ENCODE measurements at places on chromosomes 4 and X.

DNA sequence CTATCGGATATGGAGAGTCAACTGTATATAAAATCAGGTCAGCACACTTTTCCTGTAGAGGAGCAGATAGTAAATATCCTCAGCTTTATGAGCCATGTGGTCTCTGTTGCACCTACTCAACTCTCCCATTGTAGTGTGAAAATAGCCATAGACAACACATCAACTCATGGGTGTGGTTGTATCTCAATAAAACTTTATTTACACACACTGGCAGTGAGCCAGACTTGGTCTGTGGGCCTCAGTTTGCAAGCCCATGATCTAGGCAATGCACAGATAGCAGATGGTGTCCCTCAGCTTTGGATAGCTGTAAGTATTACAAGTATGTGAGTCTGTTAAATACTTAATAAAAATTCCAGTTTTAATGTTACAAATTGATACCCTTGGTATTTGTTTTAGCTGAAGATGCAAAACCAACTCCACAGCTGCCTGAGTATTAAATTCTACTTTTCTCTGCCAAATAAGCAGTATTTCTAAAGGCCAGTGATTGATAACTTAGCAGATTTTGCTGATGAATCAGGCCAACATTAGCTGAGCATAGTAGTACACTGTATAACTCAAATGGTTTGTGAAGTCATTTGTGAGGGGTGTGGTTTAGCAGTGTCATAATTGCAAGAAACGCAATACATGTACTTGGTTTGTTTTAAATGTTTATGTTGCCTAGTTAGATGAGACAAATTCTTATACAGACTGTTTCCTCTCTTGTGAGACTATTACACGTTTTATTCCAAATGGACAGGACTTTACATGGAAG lies 87.3 kb downstream of the GPR143 start:
- DNase-seq: no peak

- no peak for DNase-seq
Measured at GRCh38 chrX:8404471-8404870, 60.2 kb upstream of the VCX3B start.

DNA sequence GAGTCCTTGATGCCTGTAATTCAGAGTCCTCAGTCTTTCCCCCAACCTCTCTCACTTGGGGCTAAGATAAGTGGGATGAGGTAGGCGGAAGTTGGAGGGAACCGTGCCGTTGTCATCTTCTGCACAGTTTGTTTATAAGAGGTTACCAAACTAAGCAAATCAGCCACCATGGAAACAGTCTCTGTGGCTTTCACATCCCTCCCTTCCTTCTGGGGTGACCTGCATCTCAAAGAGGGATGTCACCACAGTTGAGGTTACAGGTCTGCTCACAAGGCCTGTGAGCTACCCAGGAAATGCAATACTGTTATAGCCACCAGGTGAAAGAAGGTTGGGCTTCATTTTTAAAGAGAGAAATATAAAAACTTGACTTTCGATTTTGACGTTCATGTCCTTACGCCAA lies 26.3 kb downstream of the RTL5 start:
- no peak for DNase-seq

- DNase-seq: peak; percentile 66
Measured at GRCh38 chrX:8971116-8971515, 62.8 kb downstream of the FAM9B start.

DNA sequence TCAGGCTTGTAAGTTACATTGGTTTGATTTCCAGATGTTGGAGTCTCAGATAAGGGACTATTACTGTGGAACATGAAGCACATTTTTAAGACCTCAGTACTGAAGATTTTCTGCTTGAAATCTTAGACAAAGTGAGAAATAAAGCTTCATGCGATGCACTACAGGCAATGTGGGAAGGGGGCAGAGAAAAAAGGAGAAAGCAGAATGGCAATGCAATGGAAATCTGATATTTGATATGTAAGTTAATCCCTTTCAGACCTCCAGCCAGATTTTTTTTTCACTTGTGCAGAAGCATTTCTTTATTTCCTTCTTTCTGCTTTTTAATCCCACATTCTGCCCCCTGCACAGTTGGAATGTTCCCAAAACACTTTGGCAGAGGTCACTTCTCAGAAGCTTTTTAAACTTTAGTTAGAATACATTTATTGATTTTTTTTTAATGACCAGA lies 174.3 kb downstream of the ADGRL3 start:
- DNase-seq: no peak

DNA sequence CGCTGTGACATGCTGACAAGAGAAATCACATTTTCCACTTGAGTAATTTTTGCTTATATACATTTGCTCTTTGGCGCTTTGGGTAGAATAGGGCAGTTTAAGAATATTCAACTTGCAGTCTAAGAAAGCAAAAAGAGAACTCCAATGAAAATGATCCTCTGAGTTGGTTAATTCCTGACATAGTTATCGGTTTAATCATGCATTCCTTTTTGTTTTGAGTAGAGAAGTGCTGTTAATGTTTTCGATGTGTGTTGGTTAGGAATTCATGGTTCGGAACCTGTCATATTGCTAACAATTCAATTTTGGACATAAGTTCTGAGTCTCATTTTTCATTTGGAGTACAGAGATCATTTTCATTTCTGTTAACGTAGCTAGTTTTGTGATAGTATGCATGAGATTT lies 700.6 kb upstream of the PITX2 start:
- peak; percentile 65 for DNase-seq

GRCh38 chr4:121651597-121651996 lies 45.2 kb downstream of the ANXA5 start:
- DNase-seq: no peak

DNA sequence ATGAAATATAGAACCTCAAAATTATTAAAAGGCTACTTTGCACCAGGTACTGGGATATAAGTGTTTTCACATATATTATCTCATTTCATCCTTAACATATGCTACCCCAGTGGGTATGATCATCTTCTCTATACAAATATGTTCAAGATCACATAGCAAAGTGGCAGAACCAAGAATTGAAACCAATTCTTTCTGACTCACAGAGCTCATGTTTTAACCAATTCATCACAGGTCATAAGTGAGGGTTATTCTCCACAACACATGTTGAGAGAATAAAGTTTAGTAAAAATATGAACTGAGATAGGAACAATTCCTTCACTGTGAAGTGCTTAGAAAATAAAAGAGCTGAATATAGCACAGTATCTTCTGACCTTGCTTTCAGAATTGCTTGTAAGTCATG lies 442.9 kb upstream of the RASGEF1B start:
- DNase-seq: no peak

DNA sequence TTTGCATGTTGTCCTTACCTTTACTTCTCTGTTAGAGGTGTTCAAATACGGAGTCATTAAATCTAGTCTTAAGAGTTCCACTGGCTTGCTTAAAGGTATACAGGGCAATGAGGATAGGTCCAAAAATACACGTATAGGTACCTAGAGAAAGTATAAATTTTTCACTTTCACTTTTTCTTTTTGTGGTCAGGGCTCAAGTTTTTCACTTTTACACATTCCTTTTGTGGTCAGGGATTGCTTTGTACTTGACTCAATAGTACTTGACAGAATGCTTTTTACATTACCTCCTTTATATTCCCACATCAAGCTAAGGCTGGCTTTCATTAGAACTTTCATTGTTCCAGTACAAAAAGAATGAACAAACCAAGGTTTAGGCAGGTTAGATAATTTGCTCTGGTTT lies 21.7 kb downstream of the TMEM184C start:
- DNase-seq: no peak

GRCh38 chr4:82382751-82383150 lies 9.0 kb upstream of the HNRNPD start:
- no peak for DNase-seq

GRCh38 chrX:151004085-151004484 lies 20.9 kb downstream of the HMGB3 start:
- DNase-seq: peak; percentile 25

DNA sequence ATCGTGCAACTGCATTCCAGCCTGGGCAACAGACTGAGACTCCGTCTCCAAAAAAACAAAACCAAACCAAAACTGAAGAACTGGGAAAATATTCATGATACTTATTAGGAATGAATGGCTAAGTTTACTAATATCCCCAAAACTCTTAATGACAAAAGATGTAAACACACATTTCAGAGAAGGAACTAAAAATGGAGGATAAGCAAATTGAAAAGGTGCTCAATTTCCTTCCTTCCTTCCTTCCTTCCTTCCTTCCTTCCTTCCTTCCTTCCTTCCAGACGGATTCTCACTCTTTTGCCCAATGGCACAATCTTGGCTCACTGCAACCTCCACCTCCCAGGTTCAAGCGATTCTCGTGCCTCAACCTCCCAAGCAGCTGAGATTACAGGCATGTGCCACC lies 44.4 kb upstream of the CDKN2AIP start:
- no peak for DNase-seq

DNA sequence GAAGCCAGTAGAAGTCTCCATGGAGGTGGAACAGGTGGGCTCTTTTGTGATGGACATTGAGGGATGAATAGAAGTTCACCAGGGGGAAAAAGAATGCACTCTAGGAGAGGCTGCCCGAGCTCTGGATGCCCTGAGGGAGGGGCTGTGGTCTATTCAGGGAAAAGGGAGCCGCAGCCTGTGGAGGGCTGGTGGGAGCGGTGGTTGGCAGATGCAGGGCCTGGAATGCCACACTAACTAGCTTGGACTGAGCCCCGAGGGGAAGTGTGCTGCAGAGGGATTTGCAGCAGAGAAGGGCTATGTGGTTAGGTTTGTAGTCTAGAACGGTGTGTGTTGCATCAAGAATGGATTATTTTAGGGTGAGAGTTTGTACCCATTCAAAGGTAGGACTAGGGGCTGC lies 29.5 kb upstream of the PSAPL1 start:
- no peak for DNase-seq

GRCh38 chrX:54415534-54416350 lies 24.5 kb upstream of the TSR2 start:
- no peak for DNase-seq

GRCh38 chrX:151878574-151878973 lies 34.1 kb upstream of the MAGEA4 start:
- DNase-seq: no peak

DNA sequence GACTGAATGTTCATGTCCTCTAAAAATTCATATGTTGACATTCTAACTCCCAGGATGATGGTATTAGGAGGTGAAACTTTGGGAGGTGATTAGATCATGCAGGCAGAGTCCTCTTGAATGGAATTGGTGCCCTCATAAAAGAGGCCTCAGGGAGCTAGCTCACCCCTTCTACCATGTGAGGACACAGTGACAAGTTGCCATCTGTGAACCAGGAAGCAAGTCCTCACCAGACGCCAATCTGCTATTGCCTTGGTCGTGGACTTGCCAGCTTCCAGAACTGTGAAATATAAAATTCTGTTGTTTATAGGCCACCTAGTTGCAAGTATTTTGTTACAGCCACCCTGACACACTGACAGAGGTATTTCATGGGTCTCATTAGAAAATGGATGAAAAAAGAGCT lies 28.5 kb upstream of the LONRF3 start:
- no peak for DNase-seq

DNA sequence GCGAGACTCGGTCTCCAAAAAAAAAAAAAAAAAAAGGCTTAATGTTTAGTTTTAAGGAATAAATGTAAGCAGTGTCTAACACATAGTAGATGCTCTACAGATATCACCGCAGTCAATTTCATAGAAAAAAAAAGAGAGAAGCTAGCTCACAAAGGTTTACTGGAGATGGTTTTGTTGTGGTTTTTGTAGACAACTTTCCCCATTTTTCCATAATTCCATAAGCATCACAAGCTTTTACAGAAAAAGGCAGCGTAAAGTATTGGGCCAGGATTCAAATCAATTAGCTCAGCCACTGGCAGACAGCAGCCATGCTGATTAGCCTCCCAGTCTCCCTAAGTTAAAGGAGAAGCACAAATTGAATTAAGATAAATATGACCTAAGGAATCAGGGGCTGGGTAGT lies 1.5 kb downstream of the GRSF1 start:
- DNase-seq: peak; percentile 12

DNA sequence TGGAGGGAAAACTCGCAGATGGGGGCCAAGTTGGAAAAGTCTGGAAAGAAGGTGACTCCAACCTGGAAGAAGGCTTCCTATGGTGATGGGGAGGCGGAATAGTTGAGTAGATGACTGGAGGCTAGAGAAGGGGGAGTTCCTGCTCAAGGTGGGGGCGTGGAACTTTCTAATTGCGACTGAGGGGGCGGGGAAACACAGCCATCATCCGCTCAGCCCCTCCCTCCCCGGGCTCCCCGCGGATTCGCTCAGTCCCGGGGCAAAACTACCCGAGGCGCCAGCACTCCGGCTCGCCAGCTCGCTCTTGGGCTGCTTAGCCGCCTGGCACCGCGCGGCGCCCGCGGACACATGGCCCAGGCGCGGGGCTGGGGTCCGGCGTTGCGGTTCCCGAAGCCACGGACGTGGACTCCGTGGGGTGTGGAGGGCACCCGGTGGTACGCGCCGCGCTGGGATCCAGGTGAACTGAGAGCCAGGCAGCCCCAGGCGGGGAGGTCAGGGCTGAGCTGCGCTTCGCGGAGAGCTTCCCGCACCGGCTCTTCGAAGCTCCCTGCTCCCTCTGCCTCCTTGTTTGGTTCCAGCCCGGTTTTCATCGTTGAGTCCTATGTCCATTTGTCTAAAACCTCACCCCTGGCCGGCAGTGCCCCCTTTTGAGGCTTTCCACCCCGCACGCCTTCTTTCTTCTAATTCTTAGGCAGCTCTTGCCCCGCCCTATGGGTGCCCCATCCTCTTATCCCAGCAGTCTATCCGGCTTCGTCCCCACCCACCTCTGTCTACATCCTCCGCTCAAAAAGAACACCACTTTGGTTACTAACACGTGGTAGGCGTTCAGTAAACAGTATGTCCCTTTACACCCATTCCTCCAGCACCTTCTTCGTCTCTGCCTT lies 38.9 kb downstream of the STARD8 start:
- no peak for DNase-seq

- DNase-seq: no peak
Measured at GRCh38 chr4:61478340-61478739, 278.2 kb downstream of the ADGRL3 start.

DNA sequence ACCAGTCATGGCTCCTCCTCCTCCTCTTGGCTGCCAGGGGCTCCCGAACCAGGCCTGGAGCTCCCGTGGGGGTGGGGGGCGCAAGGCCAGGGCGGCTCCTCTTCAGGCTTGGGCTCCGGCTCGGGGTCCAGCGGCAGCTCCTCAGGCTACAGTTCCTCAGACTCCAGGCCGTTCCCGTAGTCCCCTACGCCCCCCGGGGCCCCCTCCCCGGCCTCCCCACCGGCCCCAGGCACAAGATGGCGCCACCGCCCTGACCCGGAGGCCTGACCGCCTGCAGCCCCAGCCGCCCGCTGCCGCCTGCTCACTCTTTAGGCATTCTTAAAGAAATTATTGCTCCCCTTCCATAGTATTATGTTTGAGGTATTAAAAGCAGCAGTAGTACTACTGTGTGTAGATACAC lies 54.5 kb downstream of the TAF1 start:
- no peak for DNase-seq

DNA sequence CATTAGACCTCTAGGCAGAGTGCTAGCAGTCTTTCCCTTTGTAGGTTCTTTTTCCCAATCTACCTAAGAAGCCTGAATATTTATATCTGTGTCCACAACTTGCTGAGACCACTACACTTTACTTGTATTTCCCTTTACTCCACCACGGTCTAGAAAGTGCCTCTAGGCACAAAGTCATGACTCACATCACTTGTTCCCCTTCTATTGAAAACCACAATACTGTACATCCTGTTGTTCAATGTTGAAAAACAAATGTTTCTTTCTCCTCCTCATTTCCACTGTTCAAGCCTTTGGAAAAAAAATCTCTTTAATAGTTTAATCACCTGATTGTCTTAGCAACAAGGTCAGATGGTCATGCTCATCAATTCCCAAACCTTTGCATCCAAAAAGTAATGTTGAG lies 326.7 kb downstream of the GUCY2F start:
- no peak for DNase-seq

GRCh38 chr4:73409978-73410548 lies 6.0 kb downstream of the ALB start:
- DNase-seq: no peak

- peak; percentile 3 for DNase-seq
Measured at GRCh38 chr4:139054791-139055505, 39.4 kb downstream of the NOCT start.
